ENCODE measurements at places on chromosomes 12 and 14.
A peak's percentile ranks its signal among the peaks of the same experiment; 100 is the strongest.

DNA sequence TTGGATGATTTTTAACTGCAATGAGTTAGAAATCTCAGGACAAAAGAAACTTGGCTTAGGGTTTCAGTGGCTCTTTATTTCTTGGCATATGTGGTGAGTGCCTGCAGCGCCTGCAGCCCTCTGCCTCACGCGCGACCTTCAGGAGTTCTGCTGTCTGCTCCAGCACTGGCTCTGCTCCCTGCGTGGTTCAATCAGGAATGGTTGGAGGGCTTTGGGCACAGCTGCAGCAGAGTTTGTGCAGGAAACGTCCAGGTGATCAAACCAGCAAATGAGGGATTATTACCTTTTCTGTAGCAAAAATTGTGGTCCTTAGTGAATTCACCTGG, 19.8 kb downstream of the PPM1H start:
- no peak for DNase-seq

DNA sequence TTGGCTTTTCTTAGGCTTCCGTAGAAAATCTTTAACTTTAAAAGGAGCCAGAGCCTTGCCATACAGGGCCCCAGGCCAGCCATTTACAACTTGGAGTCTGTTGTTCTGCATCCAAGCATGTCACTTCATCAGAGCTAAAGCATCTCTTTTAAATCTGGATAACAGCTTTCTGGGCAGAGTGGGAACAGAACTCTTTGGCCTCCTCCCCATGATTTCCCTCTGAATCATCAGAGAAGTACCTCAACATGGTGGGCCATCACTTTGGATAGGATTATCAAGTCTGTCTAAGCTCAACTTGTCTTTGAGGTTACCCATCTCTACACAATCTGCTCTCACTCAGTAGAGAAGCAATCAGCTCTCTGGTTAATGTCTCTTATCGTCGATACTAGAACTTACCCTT, 170.9 kb downstream of the SLC6A15 start:
- no peak for DNase-seq

DNA sequence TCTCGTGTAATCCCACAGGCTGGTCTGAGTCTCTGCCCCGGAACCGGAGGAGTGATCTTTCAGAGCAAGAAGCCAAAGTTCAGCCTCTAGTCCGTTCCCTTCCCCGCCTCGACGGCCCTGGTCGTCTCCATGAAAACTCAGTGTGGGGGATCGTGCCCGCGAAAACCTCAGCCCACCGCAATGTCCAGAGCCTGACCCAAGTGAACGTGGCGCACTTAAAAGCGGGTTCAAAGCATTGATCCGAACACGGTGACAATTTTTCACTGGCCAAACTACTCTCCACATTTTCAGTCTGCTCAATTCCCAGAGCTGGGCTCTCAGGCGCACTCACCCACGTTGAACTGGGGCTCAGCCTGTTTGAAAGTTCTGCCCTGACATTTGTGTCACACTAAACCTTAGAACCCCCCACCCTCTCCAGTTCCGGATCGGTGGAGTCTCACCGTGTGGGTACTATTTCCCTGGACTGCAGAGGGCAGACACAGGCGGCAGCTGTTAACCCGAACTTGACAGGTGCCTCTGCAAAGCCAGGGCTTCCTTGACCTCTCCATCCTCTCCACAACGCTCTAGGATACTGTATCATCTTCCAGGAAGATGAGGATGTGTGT, 886 bp upstream of the PRICKLE1 start:
- no peak for DNase-seq

DNA sequence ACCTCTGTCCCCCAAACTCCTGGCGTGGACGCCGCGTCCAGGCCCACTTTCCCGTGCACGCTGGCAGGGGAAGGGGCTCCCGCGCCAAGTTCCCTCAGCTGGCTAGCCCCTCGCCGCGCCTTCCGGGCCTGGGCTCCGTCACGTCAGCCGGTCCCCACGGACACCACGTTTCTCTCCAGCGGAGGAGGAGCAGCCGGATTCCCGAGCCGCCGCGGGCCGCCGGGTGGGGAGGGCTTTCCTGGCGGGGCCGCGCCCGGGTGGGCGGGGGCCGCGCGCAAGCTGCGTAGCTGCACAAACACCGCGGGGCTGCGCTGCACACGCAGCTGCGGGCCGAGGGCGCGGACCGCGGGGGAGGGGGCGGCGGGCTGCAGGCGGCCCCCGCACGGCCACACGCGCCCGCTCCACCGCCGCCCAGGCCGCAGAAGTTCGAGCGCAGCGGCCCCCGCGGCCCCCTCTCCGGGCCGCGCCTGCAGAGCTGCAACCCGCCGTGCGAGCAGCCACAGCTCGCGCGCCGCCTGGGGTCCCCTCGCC, 45.1 kb upstream of the PNMA1 start:
- peak; percentile 78 for DNase-seq

DNA sequence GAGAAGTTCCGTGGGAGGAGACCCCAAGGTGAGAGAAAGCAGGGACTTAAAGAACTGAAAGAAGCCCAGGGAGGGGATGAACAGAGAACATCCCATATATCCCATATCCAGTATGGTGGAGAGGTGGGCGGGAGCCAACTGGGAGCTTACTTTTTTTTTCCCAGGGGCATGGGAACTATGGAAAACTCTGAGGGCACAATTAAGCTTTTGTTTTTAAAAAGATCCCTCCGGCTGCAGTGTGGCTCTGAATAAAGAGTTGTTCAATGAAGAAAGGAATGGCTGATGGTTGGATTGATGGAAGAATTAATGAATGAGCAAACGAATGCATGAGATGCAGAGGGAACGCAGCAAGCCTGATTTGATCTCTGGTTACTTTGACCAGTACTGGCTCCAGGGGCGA, 12.6 kb downstream of the NTF3 start:
- DNase-seq = no peak

DNA sequence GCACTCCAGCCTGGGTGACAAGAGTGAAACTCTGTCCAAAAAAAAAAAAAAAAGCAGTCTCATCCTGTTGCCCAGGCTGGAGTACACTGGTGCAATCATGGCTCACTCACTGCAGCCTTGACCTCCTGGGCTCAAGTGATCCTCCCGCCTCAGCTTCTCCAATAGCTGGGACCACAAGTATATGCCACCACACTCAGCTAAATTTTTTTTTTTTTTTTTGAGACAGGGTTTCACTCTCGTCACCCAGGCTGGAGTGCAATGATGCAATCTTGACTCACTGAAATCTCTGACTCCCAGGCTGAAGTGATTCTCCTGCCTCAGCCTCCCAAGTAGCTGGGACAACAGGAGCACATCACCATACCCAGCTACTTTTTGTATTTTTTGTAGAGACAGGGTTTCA, 5.2 kb upstream of the CNPY2 start:
- DNase-seq = no peak

- DNase-seq = no peak
Measured at GRCh38 chr12:128586451-128587029, 237.2 kb downstream of the SLC15A4 start.

- no peak for DNase-seq
Measured at GRCh38 chr12:89280833-89281538, 71.3 kb downstream of the DUSP6 start.

Measured in hepatic stellate cell (primary cell).